ENCODE measurements at places on chromosomes 2 and 18.

DNA sequence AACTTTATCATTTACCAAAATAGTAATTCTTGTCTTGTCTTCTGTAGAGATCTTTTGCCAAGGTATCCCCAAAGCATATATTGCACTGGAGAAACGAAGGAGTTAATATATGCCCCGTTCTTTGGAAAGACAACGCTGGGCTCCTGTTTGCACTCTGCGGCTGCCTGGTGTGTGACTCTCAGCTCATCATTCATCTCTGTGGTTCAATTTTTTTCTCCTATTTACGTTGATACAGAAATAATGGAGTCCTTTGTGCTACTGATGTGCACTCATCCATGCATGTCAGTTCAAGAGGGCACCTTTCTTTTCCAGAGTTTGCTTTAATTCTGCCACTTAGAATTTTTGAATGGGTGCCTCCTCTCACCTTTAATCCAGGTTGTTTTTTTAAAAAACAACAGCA is 655.5 kb downstream of the DCDC2C start:
- DNase-seq, result no peak

DNA sequence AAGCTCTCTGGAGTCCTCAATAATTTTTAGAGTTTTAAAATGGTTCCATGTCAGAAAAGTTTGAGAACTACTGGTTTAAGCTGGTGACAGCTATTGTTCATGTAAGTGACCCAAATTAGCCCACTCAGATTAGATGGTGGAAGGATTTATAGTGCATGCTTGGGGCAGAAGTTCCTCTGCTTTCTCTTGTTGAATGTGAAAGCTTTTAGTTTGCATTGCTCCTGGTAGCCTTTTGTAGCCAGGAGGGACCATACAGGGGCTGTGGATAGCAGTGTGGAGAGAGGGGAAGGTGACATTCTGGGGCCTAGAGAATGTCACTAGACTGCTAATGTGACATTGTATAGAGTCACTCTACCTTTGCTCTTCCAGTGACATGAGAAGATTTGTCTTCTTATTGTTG is 40.3 kb upstream of the IGFBP5 start:
- no peak for DNase-seq

- DNase-seq, result peak; percentile 54
Measured at GRCh38 chr2:63692002-63692606, 103.3 kb downstream of the MDH1 start.

DNA sequence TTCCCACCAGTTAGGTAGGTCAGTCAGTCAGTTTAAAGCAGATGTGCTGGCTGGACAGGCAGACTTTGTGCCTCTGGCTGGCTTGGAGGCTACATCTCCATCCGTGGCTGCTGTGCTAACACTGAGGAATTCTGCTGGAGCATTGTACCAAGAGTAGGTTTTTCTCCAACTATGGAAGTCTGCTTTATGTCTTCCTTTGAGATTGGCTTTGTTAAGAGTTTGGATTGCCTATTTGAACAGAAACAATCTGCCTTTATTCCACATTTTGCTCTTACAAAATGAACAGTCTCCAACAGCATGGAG is 46.7 kb downstream of the WDR75 start:
- no peak for DNase-seq
